ENCODE measurements at places on chromosomes 11 and 22.

GRCh38 chr11:32849761-32850160 is 20.0 kb downstream of the PRRG4 start:
- DNase-seq: no peak

DNA sequence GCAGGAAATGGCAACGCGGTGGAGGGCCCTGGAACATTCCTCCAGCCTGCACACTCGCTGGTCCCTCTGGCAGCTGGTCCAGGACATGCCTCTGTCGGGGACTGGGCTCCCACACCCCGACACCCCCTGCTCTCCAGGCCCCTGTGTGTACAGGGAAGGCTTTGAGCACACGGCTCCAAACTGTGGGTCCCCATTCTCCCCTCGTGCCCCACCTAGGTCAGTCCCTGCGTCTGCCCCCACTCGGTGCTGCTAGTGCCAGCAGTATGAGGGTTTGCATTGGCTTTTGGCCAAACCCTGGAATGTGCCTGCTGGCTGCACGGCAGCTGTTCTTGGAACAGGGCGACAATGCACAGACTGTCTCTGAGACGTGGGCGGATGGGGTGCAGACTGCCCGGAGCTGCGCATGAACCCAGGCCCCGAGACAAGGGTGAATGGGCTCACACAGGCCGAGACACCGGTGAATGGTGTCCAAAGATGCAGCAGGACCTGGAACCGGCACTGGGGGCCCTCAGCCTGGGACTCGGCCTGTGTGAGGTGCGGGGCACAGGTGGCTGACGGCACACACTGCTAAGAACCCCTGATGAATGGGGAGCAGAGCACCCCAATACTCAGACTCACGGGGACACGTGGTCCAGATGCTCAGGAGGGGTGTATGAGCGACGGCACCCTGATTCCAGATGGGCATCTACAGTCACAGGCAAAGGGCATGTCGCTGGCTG is 7.5 kb upstream of the SYT8 start:
- no peak for DNase-seq

GRCh38 chr11:34640924-34641275 is 20.0 kb downstream of the EHF start:
- no peak for DNase-seq

GRCh38 chr22:30167734-30168133 is 78.8 kb downstream of the LIF start:
- DNase-seq: no peak
